ENCODE measurements at places on chromosomes 13 and 19.

- DNase-seq, result peak; percentile 92
Observed at GRCh38 chr13:93180356-93180969, 46.1 kb upstream of the GPC6 start.

GRCh38 chr19:5719274-5719960, 529 bp downstream of the LONP1 start:
- peak; percentile 7 for DNase-seq

- DNase-seq, result no peak
Observed at GRCh38 chr19:1874554-1875185, 10.6 kb downstream of the ABHD17A start.

DNA sequence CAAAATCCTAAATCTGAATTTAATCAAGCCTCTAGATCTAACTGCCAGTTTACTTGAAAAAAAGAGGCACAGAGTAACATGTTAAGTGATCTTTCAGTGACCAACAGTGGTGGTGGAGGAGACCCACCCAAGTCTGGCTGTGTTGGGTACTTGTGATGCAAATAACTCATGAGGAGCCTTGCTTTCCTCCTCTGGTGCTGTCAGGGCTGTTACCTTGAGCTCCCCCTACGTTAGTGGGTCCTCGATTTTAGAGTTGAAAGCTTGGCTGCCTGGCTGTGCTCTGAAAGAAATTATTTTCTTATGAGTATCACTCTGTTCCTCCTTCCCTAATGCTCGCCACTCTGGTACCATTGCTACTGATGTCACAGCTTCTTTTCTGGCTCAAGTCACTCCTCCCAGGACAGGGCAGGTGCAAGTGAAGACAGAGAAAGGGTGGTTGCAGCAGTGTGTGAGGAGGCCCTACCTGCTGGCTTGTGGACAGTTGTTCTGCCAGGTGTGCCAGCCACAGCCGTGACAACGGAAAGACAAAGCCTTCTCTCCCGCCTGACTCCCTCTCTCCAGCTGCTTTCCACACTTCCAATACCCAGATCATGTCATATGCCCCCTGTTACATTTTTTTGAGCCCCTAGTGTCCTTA, 6.5 kb upstream of the SUPT20H start:
- no peak for DNase-seq

DNA sequence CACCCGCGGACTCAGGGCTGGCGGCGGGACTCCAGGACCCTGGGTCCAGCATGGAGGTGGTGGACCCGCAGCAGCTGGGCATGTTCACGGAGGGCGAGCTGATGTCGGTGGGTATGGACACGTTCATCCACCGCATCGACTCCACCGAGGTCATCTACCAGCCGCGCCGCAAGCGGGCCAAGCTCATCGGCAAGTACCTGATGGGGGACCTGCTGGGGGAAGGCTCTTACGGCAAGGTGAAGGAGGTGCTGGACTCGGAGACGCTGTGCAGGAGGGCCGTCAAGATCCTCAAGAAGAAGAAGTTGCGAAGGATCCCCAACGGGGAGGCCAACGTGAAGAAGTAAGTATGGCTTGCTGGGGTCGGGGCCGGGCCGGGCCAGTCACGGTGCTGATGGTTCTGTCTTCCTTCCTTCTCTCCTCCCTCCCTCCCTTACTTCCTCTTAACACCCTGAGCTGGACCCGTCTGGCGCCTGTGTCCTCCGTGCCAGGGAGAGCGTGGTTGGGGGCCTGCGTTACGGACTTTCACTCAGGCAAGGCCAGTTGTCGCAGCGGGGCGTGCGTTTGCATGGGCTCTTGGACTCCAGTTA, 1.4 kb downstream of the STK11 start:
- DNase-seq, result no peak

GRCh38 chr19:932648-933552, 7.1 kb downstream of the ARID3A start:
- peak; percentile 84 for DNase-seq

GRCh38 chr13:33629605-33630360, 188.2 kb upstream of the RFC3 start:
- DNase-seq, result no peak

DNA sequence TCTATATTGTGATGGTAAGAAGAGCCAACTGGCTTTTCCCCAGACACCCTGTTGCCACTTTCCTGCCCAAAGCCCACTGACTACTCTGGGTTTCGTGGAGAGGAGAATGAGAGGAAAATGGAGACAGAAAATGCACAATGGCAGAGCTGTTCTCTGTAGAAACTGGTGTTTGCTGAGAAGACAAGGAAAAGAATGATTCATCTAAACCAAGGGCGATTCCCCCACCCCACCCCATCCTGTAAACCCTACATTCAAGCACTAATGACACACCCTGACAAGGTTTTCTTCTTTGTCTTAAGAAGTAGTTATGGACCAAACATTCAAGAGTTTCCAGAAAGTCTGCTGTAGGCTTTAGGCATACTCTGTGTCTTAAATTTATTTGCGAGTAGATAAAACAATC, 68.8 kb downstream of the DOCK9 start:
- no peak for DNase-seq

DNA sequence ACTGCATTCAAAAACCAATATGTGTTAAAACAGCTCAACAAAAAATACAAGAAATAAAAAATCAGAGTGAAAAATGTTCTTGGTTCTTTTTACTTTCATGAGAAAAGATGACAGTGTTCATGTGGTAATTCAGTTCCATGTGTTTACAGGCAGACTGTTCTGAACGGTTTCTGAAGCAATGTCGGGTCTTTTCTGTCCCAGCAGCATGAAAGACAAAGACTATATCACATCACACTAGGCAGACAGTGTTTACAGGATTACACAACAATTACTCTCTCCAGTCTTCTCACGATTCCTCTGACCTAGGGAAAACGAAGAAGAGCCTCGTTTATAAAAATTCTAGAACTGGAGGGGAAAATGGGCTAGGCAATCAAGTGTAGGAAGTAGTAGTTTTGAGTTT, 83.4 kb downstream of the UBL3 start:
- no peak for DNase-seq

DNA sequence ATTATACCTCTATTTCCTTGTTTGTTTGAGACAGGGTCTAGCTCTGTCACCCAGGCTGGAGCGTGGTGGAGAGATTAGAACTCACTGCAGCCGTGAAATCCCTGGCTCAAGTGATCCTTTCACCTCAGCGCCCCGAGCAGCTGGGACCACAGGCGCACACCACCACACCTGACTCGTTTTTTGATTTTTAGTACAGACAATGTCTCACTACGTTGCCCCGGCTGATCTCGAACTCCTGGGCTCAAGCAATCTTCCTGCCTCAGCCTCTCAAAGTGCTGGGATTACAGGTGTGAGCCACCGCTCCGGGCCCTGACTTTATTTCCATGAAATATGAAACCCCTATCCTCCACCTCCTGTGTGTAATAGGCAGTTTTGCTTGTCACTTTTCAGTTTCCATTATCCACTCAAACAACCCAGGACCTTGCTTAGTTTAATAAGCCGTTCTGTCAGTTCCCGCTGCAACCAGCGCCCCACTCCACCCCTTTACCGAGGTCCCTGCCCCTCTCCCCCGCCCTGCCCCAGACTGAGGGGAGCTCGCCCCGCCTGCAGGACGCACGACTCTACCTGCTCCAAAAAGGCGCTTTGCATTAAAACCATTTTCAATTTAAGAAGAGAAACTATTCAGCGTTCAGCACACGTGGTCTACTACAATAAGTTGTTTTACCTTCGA, 16.9 kb downstream of the ZNF816 start:
- DNase-seq, result no peak

GRCh38 chr19:10505583-10506229, 2.5 kb upstream of the KEAP1 start:
- DNase-seq, result peak; percentile 50

GRCh38 chr13:59495936-59496512, 667.7 kb downstream of the DIAPH3 start:
- DNase-seq, result no peak

DNA sequence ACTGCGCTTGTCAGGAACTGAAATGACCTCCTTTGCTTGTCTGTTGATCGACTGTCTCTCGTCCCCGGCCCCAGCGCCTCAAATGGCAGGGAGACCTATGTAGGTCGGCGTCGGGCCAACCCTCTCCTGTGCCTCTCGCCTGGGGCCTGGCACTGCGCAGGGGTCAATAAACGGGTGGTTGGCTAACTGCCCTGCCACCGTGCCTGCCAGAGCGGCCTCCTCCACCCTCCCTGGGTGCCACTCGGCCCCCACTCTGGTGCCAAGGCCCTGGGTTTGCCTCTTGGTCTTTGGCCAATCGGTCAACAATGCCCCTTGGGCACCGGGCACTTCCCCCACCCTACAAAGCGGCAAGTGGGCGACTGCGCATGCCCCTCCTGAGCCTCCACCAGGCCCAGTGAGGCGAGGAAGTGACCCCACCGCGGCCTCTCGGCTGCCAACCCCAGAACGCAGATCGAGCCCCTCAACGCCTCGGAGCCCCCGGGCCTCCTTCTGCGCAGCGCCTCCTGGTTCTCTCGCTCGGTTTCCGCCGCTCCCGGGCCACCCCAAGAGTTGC, 1.1 kb downstream of the KEAP1 start:
- DNase-seq, result peak; percentile 33

- no peak for DNase-seq
Observed at GRCh38 chr13:37344056-37344455, 238.6 kb upstream of the CSNK1A1L start.

DNA sequence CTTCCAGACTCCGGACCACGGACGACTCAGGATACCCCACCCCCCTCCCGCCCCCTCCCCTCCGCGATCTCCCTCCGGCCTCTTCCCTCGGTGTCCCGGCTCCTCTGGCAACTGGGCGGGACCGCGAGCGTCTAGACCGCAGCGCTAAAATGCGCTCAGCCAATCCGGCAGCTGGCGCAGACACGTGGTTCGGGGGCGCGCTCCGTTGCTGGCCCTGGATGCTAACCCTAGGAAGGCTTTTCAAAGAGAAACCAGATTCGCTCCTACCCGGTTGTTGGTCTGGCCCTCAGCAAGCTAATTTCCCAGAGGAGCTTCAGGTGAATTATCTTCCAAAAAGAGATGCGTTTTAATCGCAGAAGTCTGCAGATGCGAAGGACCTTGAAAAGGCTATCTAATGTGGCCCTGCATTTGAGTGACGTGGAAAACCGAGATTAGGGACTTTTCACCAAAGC, at the start of gene DZIP1:
Gene DZIP1, minus strand, starts transcription at position 106 of the 452 bp plus-strand sequence. CDS start 2,677 bp downstream, outside the sequence.
- peak; percentile 86 for DNase-seq

- no peak for DNase-seq
Observed at GRCh38 chr13:33150662-33151061, 134.4 kb downstream of the KL start.

- peak; percentile 71 for DNase-seq
Observed at GRCh38 chr13:30841154-30841553, 64.9 kb upstream of the MEDAG start.

DNA sequence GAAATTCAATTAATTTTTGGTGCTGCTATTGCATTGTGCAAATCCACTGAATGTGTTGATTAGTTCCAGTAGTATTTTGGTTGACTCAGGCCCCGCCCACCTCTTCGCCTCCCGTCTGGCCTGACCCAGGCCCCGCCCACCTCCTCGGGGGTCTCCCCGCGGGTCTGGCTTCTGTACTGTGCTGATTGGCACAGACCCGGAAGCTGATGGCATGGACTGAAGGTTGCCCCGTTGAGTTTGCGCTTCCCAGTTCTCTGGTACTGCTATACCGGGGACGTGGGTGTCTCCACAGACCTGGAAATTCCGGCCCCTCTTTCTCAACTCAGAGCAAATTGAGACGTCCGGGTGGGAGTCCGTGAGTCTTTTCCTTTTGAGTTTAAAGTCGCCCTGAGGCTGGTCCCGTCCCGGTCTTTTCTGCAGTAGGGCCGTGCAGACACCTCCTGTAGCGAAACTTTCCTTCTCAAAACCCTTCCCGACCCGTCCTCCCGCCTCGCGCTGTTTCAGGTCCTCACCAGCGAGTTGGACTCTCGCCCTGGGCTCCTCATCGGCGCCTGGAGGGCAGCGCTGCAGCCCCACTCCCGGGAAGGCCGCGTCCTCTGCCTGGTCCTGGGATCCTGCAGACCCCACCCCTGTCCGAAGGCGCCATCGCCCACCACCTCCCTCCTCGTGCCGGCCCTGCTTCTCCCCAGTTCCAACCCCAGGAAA, 14.8 kb downstream of the ZNF701 start:
- DNase-seq, result no peak

DNA sequence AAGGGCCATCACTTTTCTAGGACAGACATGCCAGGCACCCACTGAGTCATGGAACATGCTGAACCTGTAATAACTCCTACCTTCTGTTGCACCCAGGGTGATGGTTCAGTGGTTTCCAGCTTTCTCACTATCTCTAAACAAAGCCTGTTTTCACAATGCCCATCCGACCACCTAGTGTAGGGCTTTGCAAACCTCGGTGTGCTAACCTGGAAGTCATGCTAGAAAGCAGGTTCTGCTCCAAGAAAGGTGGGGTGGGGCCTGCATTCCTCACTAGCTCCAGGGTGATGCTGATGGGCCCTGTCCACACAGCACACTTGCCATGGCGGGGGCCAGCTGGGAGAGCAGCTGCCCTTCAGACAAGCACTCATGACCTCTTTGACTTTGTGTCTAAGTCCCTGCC, 43.4 kb downstream of the COL4A2 start:
- DNase-seq, result no peak

DNA sequence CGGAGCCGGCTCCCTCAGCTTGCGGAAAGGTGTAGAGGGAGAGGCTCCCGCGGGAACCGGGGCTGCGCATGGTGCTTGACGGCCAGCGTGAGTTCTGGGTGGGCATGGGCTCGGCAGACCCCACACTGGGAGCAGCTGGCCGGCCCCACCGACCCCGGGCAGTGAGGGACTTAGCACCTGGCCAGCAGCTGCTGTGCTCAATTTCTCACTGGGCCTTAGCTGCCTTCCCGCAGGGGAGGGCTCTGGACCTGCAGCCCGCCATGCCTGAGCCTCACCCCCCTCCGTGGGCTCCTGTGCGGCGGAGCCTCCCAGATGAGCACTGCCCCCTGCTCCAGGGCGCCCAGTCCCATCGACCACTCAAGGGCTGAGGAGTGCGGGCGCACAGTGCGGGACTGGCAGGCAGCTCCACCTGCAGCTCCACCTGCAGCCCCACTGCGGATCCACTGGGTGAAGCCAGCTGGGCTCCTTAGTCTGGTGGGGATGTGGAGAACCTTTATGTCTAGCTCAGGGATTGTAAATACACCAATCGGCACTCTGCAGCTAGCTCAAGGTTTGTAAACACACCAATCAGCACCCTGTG, 1141.8 kb downstream of the PCDH17 start:
- no peak for DNase-seq

DNA sequence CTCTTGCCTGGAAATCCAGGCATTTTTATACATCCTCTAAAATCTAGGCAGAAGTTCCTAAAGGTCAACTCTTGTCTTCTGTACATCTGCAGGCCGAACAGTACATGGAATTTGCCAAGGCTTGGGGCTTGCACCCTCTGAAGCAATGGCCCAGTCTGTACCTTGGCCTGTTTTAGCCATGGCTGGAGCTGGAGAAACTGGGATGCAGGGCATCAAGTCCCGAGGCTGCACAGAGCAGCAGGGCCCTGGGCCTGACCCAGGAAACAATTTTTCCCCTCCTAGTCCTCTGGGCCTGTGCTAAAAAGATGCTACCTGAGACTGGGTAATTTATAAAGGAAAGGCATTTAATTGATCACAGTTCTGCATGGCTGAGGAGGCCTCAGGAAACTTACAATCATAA, 520.8 kb upstream of the MIR17HG start:
- no peak for DNase-seq

DNA sequence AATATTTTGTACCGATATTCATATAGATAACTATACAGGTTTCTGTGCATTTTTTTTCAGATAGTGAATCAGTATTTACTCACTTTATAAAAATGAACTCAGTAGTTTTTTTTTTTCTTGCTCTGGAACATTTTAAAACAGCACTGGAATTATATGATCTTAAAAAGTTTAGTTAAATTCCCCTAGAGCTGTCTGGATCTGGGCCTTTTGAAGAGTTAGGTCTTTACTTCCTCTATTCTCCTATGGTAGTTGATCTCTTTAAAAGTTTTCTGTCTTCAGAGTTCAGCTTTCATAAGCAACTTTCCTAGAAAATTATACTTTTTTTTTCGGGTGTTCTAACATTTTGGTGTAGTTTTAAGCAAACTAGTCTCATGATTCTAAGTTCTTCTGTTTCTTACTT, 21.8 kb upstream of the RBM26 start:
- DNase-seq, result no peak

Data from fibroblast of upper back skin (primary cell).